BJ (cell line): ENCODE measurements at places on chromosomes 6 and 20. TPM values are rescaled to one million over a fixed set of nuclear protein-coding genes. Genes with fewer than 3 reads are reported as not detected.

DNA sequence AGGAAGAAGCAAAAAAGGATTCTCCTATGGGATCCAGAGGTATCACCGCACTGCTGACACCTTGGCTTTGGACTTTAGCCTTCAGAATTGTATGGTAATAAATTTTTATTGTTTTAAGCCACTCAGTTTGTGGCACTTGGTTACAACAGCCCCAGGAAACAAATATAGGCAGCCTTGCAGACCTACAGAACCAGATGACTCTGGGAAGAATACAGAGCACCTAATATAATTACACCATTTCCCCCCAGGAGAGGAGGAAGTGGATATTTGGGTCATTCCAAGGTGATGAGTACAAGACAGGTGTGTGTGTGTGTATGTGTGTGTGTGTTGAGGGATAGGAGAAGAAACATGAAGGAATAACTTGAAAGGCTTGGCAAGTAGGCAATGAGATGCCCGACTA, 84.2 kb upstream of the ENPP5 start:
- DNase-seq: no peak

DNA sequence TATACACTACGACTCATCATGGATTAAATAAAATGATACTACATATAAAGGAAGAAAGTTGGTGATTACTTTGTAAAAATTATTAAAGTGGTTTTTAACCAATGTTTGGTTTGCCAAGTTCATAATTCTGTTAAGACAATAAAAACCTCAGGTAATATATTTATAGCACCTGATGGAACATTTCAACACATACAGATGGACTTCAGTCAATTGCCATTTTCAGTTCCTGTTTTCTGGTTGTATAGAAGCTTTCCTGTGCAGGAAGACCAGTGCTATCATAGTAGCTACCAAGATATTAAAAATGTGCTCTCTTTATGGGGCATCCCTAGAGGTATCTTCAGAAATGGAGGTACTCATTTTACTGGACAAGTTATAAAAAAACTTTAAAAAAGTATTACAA, 1686.4 kb downstream of the GRIK2 start:
- no peak for DNase-seq

GRCh38 chr20:10987651-10988383, 314.0 kb upstream of the JAG1 start:
- no peak for DNase-seq

GRCh38 chr6:147879031-147879580, 370.6 kb downstream of the SAMD5 start:
- DNase-seq: no peak

- no peak for DNase-seq
Observed at GRCh38 chr6:128493877-128494276, 26.5 kb downstream of the PTPRK start.

- no peak for DNase-seq
Observed at GRCh38 chr6:12343440-12344162, 53.4 kb downstream of the EDN1 start.

DNA sequence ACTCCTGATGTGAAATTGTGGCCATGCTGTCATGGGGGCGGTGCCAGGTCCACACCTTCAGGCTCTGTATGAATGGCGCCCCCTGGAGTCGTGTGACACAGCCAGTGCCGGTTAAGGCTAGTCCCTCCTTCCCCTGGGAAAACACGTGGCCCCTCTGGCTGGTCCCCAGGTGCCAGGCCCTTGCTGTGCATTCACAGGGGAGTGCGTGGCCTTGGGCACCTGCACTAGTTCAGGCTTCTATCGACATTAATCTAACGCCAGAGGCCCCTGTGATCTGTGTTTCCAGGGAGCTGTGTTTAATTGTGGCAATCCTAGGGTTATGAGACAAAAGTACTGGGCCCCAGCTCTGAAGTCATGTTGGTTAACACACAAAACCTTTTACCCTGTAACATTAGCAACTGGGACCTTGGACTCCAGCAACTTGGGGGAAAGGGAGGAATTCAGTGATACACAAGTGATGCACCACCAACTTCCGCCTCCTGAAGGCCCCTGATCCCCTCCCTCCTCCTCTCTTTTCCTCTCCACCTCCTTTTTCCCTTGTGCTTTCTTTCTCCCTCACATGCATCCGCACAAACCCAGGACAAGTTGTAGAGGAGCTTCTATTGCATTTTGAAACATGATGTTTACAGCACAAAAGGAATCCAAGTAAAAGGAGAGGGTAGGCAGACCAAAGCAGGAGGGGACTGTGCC, 74.0 kb downstream of the SSR1 start:
- no peak for DNase-seq

DNA sequence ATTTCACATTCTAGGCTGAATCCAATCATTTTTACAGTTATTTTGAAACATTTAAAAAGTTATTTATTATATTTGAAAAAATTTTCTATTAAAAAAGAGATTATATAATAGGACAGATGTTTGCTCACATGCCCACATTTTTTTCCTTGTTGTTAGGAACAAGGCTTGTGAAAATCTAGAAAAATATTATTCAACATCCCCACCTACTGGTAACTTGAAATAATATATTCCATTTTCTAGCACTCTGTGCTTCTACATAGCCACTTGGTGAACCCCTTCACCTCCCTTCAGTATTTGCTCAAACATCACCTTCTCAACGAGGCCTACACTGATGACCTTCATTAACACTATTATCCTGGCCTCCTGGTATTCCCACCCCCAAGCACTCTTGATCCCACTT, 18.3 kb upstream of the GPRC6A start:
- no peak for DNase-seq

GRCh38 chr6:83160167-83160566, 32.9 kb downstream of the PGM3 start:
- no peak for DNase-seq

GRCh38 chr6:53673162-53673727, 7.7 kb upstream of the KLHL31 start:
- DNase-seq: peak; percentile 21

DNA sequence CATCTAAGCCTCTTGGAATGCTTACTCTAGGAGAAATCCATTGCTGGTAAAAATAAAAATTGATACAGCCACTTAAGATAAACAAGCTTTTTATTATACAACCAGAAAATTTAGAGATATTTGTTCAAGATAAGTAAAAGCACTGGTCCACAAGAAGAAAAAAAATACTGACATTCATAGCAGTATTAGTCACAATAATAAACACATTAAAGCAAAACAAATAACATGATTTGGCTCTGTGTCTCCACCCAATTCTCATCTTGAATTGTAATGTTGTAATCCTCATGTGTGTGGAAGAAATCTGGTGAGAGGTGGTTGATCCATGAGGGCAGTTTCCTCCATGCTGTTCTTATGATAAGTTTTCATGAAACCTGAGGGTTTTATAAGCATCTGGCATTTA, 1093.5 kb upstream of the ADGRB3 start:
- DNase-seq: peak; percentile 17

DNA sequence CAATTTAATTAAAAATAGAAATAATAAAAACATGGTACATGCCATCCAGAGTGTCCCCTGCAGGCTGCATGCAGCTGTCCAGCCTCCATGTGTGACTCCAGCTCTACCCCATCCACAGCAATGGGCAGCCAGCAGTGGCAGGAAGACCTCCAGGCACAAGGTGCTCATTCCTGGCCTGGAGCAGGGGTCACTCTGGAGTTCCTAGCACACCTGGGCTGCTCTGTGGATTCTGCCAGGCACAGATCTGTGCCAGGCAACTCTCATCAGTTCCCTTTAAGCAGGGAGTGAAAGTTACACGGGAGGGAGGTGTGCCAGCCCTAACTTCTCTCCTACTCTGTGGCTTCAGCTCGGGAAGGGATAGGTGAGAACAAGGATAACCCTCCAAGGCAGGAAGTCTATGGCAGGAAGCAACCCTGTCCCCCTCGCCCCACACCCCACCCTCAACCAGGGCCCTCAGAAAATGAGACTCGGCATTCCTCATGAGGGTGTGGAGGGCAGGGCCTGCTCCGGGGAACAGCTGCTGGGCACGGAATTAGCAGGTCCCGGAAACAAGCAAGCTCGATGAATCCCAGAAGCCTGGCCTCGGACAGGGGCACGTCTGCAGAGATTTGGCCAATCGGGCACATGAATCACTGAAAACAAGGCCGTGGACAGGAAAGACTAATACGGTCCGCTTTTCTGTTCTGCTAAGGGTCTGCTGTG, 10.0 kb downstream of the JPH2 start:
- DNase-seq: no peak

DNA sequence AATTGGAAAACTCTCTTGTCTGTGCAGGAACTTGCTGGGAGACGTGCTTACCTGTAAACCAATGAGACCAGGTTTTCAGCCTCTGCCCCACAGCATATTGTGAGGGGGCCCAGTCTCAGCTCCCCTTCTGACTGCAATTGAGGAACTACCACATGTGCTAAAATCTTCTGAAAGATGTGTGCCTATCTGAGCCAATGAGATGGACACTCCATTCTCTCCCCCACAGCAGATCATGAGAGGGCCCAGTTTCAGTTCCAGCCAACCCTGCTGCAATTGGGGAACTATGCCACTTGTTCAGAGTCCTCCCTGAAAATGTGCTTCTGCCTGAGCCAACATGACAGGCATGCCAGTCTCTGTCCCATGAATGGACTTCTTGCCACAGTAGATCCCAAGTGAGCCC, 20.9 kb upstream of the PI3 start:
- no peak for DNase-seq

DNA sequence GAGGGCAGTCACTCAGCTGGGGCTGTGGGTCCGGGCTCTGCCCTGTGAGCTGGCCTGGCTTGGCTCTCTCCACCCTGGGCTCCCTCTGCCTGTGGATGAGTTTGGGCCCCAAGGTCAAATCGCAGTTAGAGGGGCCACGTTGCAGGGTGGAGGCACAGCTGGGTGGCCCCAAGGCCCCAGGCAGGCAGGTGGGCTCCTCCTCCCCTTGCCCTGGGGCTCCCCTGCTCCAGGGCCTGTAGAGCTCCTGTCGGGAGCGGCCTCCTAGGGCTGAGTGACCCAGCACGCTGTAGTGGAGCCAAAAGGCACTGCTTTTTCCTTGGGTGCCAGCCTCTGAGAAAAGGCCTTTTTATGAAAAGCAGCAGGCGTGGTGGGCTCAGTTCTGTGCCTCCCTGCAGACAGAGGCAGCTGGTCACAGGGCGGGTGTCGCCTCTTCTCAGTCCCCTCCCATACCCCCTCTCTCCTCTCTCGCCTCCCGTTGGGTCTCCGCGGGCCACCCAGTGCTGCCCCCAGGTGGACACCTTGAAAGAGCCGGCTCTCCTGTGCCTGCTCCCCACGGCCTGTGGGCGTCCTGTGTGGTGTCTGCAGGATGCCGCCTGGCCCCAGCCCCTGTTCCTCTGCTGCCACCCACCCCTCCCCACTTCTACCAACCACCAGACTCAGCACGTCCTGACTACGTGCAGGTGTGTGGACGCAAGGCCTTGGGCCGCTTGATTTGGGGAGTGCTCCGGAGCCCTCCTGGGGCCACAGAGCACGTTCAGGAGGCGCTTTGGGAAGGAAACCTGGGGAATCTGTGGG, 13.2 kb downstream of the SS18L1 start:
- no peak for DNase-seq

- no peak for DNase-seq
Observed at GRCh38 chr6:120384671-120385070, 949.6 kb downstream of the TBC1D32 start.

- no peak for DNase-seq
Observed at GRCh38 chr6:145866456-145867396, 52.1 kb upstream of the FBXO30 start.

DNA sequence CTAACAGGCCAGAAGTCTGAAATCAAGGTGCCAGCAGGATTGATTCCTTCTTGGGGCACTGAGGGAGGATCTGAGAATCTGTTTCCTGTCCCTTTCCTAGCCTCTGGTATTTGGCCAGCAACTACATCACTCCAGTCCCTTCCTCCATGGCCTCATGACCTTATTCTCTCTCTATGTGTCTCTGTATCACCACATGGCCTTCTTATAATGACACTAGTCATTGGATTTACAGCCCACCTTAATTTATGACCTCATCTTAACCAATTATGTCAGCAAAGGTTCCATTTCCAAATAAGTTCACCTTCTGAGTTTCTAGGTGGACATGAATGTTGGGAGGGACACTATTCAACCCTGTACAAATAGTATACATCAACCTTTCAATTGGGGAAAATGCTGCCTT, 29.3 kb downstream of the SCML4 start:
- DNase-seq: no peak

Gene CST4
- not detected in 2 replicates for polyA plus RNA-seq

Gene SDCBP2
- 4.3 and 6.2 TPM in 2 replicates for polyA plus RNA-seq

Gene MYLK2
- 0.05 and 0.10 TPM in 2 replicates for polyA plus RNA-seq

Gene C20orf141
- polyA plus RNA-seq: 0.12 TPM in 1 of 2 replicates, not detected in the other

Gene PSMB9
- polyA plus RNA-seq: 37.9 and 44.7 TPM in 2 replicates

Gene DPPA5
- polyA plus RNA-seq: not detected in 2 replicates

Gene SAMHD1
- polyA plus RNA-seq: 5.6 and 11.5 TPM in 2 replicates

Gene WFDC10B
- polyA plus RNA-seq: not detected in 2 replicates

Gene BPIFB2
- polyA plus RNA-seq: not detected in 2 replicates
